ENCODE measurements at places on chromosomes 1 and 21. TPM values are rescaled to one million over a fixed set of nuclear protein-coding genes. Genes with fewer than 3 reads are reported as not detected.

DNA sequence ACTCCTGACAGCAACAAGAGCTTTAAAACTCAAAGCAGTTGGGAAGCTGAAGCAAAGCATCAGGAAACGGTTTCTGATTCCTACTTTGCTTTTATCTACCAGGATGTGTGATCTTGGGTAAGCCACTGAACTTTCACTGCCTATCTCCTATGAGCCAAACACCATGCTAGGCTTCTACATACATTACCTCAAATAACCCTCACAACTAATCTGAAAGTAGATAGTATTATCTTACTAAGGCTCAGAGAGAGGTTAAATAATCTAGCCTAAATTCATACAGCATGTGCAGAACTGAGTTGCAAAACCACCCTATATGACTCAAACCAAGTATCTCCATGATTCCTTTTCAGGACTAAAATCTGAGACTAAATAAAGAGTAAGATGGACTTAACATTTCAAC lies 83.8 kb downstream of the EVI5 start:
- no peaks in the 10 kb centered on the region for H3K36me3 ChIP-seq
- peaks cover 4% of the 10 kb centered on the region for H3K4me1 ChIP-seq
- H3K27ac ChIP-seq: no peak overlapping the region
- no peak for DNase-seq
- H3K4me3 ChIP-seq: no peak overlapping the region

GRCh38 chr21:45822429-45823099 lies 159.0 kb upstream of the COL6A1 start:
- no peak for DNase-seq
- no peak overlapping the region for H3K4me3 ChIP-seq
- peaks cover 7% of the 10 kb centered on the region for H3K4me1 ChIP-seq
- no peak overlapping the region for H3K27ac ChIP-seq

- H3K36me3 ChIP-seq: no peaks in the 10 kb centered on the region
- no peak overlapping the region for H3K4me3 ChIP-seq
- no peaks in the 10 kb centered on the region for H3K27me3 ChIP-seq
- H3K4me1 ChIP-seq: no peaks in the 10 kb centered on the region
Observed at GRCh38 chr1:226098870-226099835, 36.6 kb downstream of the H3-3A start.

- no peak for DNase-seq
- H3K27ac ChIP-seq: no peak overlapping the region
- no peaks in the 10 kb centered on the region for H3K4me1 ChIP-seq
- no peak overlapping the region for H3K4me3 ChIP-seq
Observed at GRCh38 chr21:34771512-34772028, 102.8 kb downstream of the CLIC6 start.

GRCh38 chr1:35557118-35557610 lies at the start of gene KIAA0319L:
TSS of gene KIAA0319L (minus strand) at chr1:35557403. CDS start at chr1:35554491, 2,912 bp downstream.
- H3K4me3 ChIP-seq: peak within 1 kb of the TSS; percentile 94
- no peaks in the 10 kb centered on the region for H3K27me3 ChIP-seq
- H3K36me3 ChIP-seq: no peaks in the 10 kb centered on the region

DNA sequence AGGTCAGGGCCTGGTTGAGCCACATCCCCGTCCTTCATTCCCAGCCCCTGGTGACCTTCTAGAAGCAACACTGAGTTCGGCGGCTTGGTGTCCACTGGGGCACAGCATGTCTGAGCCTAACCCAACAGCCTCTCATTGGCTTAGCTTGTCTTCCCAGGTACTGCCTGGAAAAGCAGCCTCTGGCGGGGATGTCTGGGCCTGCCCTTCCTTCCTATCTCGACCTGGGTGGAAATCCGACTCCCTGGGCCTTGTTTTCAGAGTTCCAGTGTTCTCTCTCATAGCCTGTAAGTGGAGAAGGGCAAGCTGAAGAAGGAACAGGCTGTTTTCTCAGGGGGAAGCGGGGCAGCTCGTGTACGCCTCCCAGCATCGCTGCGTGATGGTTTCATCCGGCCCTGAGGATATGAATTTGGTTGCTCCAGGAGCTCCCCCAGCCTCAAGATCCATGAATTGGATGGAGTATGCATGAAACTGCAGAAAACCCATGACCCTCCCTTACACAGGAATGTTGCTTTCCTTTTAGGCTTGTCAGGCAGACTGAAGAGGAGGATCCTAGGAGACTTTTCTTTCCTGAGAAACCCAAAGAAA lies 116.5 kb upstream of the IRF2BP2 start:
- no peak overlapping the region for H3K4me3 ChIP-seq
- H3K36me3 ChIP-seq: no peaks in the 10 kb centered on the region
- no peaks in the 10 kb centered on the region for H3K27me3 ChIP-seq
- H3K27ac ChIP-seq: peak overlapping the region; percentile 96
- peaks cover 75% of the 10 kb centered on the region for H3K4me1 ChIP-seq
- no peak for DNase-seq

DNA sequence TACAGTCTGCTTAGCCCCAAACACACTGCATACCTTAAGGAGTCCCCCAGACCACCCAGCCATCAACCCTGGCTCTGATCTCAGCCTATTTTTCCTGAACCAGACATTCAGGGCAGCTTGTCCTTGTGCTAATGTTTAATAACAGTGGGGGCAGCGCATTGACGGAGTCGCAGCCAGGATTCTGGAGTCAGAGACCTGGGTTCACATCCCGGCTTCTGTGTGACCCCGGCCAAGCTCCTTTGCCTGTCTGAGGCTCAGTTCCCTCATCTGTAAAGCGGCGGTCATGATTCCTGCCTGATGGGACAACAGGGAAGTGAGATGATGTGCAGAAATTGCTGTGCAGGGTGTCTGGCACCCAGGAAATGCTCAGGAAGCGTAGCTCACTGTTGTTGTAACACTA lies 63.1 kb downstream of the MATN1 start:
- H3K4me1 ChIP-seq: peaks cover 11% of the 10 kb centered on the region
- no peak overlapping the region for H3K4me3 ChIP-seq
- H3K27ac ChIP-seq: no peak overlapping the region
- no peaks in the 10 kb centered on the region for H3K27me3 ChIP-seq
- DNase-seq: no peak
- H3K36me3 ChIP-seq: no peaks in the 10 kb centered on the region

DNA sequence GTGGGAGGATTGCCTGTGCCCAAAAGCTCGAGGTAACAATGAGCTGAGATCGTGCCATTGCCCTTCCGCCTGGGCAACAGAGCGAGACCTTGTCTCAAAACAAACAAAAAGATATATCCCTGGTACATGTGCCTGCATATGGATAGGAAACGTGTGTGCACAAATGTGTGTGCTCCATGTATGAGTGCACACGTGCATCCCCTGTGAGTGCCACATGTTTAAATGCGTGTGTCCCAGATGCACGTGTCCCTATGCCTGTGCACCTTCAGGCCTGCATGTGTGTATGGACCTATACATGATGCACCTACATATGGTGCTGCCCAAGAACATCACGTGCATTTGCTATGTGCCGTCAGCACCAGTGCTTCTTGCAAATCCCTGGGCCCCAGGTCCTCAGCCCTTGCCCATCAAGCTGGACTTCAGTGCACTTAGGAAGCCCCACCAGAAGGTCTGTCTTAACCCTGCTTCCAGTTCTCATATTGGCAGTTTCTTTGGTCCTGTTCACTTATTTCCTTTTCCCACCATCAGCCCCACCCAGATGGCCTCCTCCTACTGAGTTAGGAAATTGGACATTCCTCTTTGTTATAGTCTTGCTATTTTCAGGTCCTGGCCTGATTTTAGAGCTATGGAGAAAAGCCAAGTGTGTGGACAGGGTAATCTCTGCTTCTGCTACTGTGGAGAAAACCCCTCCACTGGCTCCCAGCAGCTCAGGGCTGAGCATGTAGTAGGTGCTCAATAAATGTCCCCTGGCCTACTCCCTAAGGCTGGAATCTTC lies 15.4 kb downstream of the TIE1 start:
- H3K4me3 ChIP-seq: no peak overlapping the region
- no peaks in the 10 kb centered on the region for H3K36me3 ChIP-seq
- H3K27ac ChIP-seq: no peak overlapping the region
- no peaks in the 10 kb centered on the region for H3K4me1 ChIP-seq
- no peaks in the 10 kb centered on the region for H3K27me3 ChIP-seq

The CITED4 gene
- 6.8 TPM for total RNA-seq

The RHOU gene
- 122 TPM for total RNA-seq

The CD160 gene
- not detected for total RNA-seq

All from hepatocyte (in vitro differentiated cells).